Activated CD8-positive, alpha-beta T cell treated with anti-CD3 and anti-CD28 coated beads for 36 hours (primary cell): ENCODE measurements at places on chromosomes 13 and 19.

DNA sequence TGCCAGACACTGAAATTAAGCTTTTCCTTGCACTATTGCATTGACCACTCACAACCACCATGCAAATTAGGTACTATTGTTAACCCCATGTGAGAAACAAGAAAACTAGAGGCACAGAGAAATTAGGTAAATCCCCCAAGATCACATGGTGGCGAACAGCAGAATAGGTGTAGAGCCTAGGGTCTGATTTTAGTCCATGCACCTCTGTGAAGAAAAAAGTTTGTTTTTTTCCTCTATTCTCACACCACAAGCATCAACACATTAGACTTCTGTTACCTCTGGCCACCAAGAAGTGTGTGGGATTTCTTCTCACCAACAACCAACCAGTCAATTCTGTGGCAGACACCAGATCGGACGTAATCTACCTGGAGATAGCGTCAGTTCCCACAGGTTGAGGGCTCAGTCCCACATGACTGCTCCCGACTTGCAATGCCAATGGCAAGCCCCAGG is 391.9 kb downstream of the COG6 start:
- DNase-seq: no peak

- no peak for DNase-seq
Observed at GRCh38 chr13:33272531-33273124, 12.9 kb downstream of the STARD13 start.

DNA sequence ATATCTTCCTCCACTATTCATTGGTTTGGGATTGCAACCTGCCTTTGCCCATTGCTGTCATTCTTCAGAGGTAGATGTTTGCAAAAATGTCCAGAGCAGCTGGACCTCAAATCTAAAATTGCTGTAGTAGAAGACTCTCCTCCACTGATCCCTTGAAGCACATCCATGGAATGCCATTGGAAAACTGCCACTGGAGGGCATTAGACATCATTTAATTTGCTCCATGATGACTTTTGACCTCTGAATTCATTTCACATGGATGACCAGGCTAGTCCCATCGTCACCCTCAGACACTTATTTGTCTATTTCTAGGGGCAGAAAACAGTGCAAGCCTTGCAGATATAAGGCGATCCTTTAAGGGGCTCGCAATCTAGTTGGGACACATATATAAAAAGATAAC is 33.9 kb upstream of the FLT1 start:
- DNase-seq: no peak

- no peak for DNase-seq
Observed at GRCh38 chr13:76383676-76384461, 502.3 kb downstream of the KCTD12 start.

GRCh38 chr13:53088871-53089270 is 60.3 kb downstream of the OLFM4 start:
- no peak for DNase-seq

DNA sequence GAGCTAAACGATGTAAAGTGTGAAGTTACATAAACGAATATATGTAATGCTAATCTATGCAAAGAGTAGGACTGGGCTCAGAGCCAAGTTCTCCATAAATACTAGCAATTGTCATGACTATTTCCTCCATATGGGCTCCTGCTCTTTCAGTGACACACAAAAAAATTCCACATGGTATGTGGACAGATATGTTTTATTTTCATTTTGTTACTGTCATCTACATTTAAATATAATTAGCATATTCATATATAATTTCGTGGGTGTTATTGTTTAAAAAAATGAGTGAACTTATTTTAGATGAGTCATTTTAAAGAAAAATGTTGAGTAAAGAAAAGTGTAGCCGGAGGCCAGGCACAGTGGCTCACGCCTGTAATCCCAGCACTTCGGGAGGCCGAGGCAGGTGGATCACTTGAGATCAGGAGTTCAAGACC is 5.0 kb upstream of the IGSF23 start:
- no peak for DNase-seq

GRCh38 chr13:108322206-108322824 is 52.8 kb downstream of the TNFSF13B start:
- DNase-seq: no peak

GRCh38 chr13:108496362-108497210 is 132.8 kb upstream of the MYO16 start:
- DNase-seq: no peak

DNA sequence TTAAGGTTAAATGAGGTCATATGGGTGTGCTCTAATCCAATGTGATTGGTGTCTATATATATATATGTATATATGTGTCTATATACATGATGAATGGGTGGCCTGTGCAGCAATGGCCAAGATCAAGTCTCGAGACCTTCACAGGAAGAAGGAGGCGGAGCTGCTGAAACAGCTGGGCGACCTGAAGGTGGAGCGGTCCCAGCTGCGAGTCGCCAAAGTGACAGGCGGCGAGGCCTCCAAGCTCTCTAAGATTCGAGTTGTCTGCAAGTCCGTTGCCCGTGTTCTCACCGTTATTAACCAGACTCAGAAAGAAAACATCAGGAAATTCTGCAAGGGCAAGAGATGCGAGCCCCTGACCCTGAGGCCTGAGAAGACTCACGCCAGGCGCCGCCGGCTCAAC is 109.8 kb downstream of the EFNB2 start:
- DNase-seq: no peak

- DNase-seq: no peak
Observed at GRCh38 chr13:23739596-23739995, 149.6 kb downstream of the MIPEP start.

- no peak for DNase-seq
Observed at GRCh38 chr13:36857253-36857652, 38.2 kb downstream of the RFXAP start.

DNA sequence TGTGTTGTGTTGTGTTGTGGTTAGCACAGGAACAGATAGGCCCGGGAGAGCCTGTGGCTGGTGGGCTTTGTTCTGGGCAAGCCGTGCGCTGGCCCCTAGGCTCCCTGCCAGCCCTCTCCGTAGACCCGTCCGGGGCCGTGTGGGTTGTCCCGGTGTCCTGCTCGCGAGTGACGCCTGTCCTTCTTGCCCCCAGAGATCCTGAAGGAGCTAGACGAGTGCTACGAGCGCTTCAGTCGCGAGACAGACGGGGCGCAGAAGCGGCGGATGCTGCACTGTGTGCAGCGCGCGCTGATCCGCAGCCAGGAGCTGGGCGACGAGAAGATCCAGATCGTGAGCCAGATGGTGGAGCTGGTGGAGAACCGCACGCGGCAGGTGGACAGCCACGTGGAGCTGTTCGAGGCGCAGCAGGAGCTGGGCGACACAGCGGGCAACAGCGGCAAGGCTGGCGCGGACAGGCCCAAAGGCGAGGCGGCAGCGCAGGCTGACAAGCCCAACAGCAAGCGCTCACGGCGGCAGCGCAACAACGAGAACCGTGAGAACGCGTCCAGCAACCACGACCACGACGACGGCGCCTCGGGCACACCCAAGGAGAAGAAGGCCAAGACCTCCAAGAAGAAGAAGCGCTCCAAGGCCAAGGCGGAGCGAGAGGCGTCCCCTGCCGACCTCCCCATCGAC is 5.7 kb downstream of the ING1 start:
- no peak for DNase-seq

DNA sequence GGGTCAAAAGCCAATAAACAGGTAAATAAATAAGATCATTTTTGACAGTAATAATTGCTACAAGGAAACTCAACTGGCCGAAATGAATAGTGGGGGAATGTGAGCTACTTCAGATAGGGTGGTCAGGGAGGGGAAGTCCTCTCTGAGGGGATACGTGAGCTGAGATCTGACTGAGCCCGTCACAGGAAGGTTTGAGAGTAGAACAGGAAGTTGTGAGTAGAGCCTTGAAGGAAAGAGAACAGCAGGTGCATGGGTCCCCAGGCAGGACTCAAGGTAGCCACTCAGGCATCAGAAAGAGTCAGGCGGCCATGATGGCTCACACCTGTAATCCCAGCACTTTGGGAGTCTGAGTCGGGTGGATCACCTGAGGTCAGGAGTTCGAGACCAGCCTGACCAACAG is 6.3 kb downstream of the IRGQ start:
- DNase-seq: peak; percentile 17

DNA sequence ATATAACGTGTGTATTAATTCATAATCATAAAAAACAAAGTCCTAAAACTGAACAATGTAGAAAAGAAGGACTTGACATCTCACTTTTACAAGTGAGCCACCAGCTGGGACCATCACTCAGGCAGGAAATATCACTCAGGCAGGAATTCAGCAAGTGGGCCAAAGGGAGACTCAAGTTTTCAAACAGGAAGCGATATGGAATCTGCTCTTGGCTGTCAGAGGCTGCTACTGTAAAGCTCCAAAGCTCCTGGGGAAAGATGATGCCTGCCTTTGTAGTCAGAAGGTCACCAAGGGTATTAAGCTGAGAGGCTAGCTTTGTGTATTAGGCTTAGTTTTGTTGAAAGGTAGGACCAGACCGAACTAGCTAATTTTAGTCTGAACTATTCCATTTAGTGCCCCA is 5.5 kb upstream of the AKAP11 start:
- no peak for DNase-seq

DNA sequence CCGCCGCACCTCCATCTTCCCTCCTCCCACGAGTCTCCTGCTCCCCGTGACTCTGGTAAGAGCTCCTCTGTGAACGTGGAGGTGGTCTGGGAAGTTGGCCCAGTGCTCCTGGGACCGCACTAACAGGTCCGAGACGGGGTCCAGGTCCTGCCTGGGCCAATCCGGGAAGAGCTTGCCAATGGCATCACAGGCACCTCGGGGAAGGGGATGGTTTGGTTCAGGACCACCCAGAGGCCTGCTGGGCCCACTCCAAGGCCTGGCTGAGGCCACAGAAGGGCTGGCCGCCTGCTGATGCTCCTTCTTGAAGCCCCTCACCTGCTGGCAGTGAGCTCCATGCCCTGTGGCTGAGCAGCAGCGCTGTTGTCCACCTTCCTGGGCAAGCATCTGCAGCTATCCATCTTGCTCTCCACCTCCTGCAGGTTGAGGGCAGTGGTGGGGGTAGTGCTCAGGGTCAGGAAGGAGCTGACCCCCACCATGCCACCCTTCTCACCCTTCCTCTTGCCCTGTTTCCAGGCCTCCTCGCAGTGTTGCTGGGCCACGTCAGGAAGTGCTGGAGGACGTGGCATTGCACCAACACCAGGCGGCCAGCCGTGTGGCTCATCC is 41.2 kb upstream of the TPM4 start:
- DNase-seq: no peak

DNA sequence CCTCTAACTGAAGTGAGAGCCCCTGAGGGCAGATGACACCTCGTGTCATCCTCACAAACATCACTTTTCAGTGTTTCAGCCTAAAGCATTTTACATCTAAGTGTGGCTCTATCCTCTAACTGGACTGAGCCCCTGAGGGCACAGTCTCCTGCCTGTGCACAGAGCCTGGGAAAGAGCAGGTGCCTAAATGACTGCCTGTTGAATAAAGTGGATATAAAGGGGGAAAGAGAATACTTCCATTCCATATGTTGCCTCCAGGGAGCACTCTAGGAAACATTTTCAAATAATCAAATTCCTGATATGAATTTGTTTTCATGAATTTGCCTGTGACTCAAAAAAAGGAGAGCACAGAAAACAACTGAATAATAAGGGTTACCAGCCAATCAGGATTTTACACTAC is 32.2 kb downstream of the CNMD start:
- no peak for DNase-seq

DNA sequence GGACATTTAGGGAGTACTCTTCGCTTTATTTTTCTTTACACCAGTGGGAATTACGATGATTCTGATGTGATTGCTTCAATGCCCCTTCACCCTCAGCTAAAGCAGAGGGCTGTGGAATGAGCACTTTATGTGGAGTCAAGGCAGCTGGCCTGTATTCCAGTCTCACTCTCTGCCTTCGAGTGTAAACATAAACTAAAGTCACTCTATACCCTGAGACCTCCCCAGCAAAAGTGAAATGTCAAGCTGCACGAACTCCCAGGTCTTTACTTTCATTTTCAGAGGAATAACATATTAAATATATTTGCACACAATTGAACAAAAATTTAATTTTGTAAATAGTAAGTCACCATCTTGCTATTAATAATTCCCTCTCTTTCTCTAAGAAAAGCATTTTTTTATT is 557.1 kb downstream of the DACH1 start:
- no peak for DNase-seq

DNA sequence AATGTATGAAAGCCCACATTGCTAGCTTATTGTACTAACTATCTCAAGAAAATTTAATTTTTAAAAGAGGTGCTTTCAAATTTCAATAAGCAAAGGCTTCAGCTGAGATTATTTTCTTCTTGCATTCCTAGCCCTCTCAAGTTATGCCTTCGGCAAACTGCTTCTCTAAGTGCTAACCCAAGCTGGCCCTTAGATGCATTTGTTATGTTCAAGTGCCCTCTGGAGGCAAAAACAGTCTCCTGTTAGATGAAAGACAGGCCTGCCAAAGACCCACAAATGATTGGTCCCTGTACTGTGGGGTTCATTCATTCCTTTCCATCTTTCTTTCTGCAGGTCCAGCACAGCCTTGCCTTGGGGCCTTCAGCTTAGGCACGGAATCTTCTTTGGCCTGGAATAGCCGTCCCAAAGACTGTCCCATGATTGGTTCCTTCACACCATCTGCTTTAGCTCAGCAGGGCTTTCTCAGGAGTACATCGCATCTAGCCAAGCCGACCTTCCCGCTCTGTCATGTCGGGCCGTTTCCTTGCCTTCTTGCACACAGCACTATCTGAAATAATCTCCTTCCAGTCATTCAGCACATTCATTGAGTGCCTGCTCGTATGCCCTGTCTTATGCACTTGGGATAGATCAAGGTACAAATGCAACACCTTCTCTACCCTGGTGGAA is 26.4 kb upstream of the TPTE2 start:
- DNase-seq: peak; percentile 53

DNA sequence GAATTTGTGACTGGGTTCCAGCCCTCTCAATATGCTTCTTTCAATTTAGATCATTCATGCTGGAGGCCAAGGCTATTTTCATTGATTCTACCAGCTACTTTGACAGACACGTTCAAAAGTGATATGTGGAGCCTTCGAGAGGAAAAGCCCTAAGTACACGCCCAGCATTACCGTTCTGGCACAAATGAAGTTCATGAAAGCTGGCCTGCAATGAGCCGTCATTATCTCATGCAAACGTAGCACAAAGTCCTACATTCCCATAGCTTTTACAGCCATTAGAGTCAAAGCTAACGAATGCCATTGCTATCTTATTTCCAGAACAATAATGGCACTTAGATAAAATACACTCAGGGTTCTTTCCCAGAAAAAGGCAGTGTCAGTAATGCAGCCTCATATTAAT is 1237.6 kb downstream of the EFNB2 start:
- no peak for DNase-seq

DNA sequence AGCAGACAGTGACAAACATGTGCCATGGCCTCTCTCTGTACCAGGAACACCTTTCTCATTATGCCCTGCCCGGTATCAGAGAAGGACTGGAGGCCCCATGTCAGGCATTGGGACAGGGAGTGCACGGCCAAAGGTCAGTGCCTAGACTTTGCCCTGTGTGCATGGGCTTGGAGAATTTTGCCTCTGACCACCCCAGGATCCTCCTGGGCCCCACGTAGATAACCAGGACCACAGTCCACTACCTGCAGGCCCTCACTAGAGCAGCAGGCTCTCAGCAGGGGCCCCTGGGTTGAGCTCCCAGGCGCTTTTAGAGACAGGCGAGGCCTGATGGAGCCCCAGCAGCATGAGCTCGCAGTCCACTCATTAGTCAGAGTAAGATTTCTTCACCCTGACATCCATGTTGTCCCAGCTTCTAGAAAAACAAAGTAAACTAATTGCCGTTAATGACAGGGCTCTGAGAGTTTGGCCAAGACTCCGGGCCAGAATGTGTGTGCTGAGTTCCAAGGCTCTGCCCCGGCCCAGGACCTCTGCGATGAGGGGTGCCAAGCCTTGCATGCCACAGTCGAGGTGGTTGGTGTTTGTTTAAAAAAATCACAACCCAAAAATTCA is 42.7 kb downstream of the CAPN12 start:
- DNase-seq: no peak

- DNase-seq: peak; percentile 69
Observed at GRCh38 chr19:10230173-10230860, 814 bp downstream of the S1PR2 start.

GRCh38 chr19:39207293-39207836 is 3.3 kb upstream of the SYCN start:
- DNase-seq: no peak
